ENCODE measurements at places on chromosomes 2 and 18.

GRCh38 chr18:28161608-28162599 lies 15.0 kb downstream of the CDH2 start:
- H3K4me3 ChIP-seq, result no peak overlapping the region
- H3K27ac ChIP-seq, result no peak overlapping the region
- H3K36me3 ChIP-seq, result no peaks in the 10 kb centered on the region
- H3K4me1 ChIP-seq, result peaks cover 24% of the 10 kb centered on the region
- no peaks in the 10 kb centered on the region for H3K27me3 ChIP-seq

DNA sequence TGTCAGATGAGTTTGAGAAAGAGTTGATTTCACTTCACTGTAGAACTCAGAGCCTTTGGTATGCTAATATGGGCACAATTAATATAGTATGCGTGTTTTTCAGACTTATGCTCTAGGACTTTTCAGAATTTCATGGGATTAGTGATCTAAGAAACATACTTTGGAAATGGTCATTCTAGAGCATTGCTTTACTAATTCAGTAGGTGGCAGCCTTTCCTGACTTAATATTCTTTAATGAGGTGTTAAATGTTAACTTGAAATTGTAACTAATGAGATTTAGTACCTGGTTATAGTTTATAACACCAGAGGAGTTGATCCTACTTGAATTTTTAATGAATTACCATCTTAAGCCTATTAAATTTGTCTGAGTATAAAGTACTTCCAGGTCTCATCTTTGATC lies 28.4 kb downstream of the ACTR2 start:
- H3K27ac ChIP-seq, result no peak overlapping the region
- no peaks in the 10 kb centered on the region for H3K27me3 ChIP-seq
- DNase-seq, result no peak
- H3K4me3 ChIP-seq, result no peak overlapping the region

- H3K27ac ChIP-seq, result no peak overlapping the region
- H3K4me1 ChIP-seq, result no peaks in the 10 kb centered on the region
- no peaks in the 10 kb centered on the region for H3K27me3 ChIP-seq
- no peak for DNase-seq
Observed at GRCh38 chr2:86500325-86501083, 59.3 kb downstream of the KDM3A start.

- no peak for DNase-seq
- no peaks in the 10 kb centered on the region for H3K36me3 ChIP-seq
- no peak overlapping the region for H3K4me3 ChIP-seq
- no peak overlapping the region for H3K27ac ChIP-seq
Observed at GRCh38 chr2:130998561-130998960, 94.7 kb downstream of the FAM168B start.

DNA sequence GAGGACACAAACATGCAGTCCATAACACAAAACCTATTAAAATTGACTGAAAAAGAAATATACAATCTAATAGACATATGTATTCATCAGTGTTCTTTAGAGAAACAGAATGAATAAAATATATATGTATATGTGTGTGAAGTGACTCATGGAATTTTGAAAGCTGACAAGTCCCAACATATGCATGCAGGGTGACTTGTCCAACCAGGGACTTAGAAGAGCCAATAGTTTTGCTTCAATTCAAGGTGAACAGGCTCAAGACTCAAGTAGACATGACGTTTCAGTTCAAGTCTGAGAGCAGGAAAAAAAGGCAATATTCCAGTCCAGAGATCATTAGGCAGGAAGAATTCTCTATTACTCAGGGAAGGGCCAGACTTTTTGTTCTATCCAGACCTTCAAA lies 271.2 kb upstream of the SETBP1 start:
- no peaks in the 10 kb centered on the region for H3K36me3 ChIP-seq
- H3K4me1 ChIP-seq, result no peaks in the 10 kb centered on the region
- DNase-seq, result no peak
- no peak overlapping the region for H3K4me3 ChIP-seq
- H3K27me3 ChIP-seq, result no peaks in the 10 kb centered on the region

- DNase-seq, result peak; percentile 64
- H3K4me1 ChIP-seq, result peaks cover 47% of the 10 kb centered on the region
- H3K4me3 ChIP-seq, result peak overlapping the region; percentile 64
- H3K27ac ChIP-seq, result peak overlapping the region; percentile 83
Observed at GRCh38 chr2:64988420-64989125, 626 bp upstream of the SLC1A4 start.

GRCh38 chr2:120571015-120571728 lies 164.5 kb upstream of the GLI2 start:
- DNase-seq, result no peak
- no peak overlapping the region for H3K4me3 ChIP-seq
- H3K4me1 ChIP-seq, result peaks cover 8% of the 10 kb centered on the region
- H3K36me3 ChIP-seq, result no peaks in the 10 kb centered on the region
- no peaks in the 10 kb centered on the region for H3K27me3 ChIP-seq
- no peak overlapping the region for H3K27ac ChIP-seq

DNA sequence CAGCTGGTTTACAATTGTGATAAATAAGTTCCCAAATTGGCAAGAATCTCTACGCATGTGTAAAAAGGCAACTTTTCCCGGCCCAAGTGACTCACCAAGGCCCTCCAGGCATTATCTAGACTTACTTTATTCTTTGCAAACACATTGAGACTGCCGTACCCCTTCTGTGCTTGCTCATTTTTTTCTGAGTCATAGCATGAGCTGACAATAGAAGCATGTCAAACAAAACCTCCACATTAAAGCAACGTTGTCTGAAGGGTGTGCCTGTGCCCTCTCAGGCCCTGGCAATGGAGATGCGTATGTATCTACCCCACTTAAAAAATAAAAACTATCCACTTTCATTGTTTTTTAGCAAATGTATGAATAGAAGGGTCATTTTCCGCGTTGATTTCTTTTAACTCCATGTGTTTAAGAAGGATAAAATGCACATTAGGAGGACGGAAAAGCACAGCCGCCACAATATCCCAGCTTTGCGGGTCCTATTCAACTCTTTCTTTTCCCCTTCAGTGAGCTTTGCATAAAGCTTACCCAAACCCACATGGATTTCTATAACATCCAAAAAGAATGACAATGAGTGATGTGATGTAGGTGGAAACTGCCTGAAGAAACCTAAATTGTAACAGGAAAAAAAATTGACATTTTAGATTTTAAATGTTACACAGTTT lies 298.2 kb downstream of the CDCA7 start:
- no peak overlapping the region for H3K27ac ChIP-seq
- no peak overlapping the region for H3K4me3 ChIP-seq
- DNase-seq, result no peak
- H3K36me3 ChIP-seq, result no peaks in the 10 kb centered on the region
- no peaks in the 10 kb centered on the region for H3K27me3 ChIP-seq
- H3K4me1 ChIP-seq, result no peaks in the 10 kb centered on the region

DNA sequence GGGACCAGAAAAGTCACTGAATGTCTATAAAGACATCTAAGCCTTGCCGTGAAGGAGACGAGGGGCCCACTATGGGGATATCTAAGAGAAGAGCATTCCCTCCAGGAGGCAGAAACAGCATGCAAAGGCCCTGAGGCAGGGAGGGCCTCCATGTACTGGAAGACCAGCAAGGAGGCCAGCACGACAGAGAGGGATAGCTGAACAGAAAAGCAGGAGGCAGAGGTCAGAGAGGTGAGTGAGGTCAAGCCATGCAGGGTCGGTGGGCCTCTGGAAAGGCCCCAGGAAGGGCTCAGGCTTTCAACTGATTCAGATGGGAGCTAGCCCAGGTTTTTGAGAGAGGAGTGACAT lies 5.7 kb downstream of the TRABD2A start:
- no peak overlapping the region for H3K27ac ChIP-seq
- H3K4me3 ChIP-seq, result no peak overlapping the region
- DNase-seq, result no peak
- H3K27me3 ChIP-seq, result no peaks in the 10 kb centered on the region
- no peaks in the 10 kb centered on the region for H3K36me3 ChIP-seq

- no peak for DNase-seq
- no peaks in the 10 kb centered on the region for H3K4me1 ChIP-seq
- H3K27me3 ChIP-seq, result no peaks in the 10 kb centered on the region
- H3K36me3 ChIP-seq, result no peaks in the 10 kb centered on the region
- H3K27ac ChIP-seq, result no peak overlapping the region
Observed at GRCh38 chr2:132477962-132478361, 61.4 kb downstream of the GPR39 start.

DNA sequence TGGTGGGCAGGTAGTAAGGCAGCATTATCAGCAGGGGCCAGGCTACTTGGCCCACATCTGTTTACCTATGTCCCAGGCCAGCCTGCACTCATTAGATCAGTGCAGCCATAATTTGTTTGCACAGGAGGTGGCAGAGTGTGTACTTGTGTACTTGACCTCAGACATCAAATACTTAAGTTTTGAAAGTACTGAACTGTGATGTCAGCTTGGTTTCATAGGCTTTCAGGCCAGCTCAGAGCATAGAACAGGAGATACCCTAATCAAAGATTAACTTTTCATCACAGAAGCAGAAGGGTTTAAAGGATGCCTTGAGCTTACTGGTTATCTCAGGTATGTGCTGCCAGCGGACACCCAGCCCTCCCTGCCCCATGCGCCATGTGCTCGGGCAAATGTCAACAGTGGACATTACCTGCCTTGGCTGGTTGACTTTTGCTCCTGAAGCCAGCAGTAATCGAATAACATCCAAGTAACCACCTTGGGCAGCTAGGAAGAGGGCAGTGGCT lies 33.2 kb downstream of the ANKRD29 start:
- peaks cover 3% of the 10 kb centered on the region for H3K4me1 ChIP-seq
- no peak overlapping the region for H3K27ac ChIP-seq
- H3K4me3 ChIP-seq, result no peak overlapping the region
- DNase-seq, result no peak
- H3K27me3 ChIP-seq, result no peaks in the 10 kb centered on the region
- no peaks in the 10 kb centered on the region for H3K36me3 ChIP-seq

DNA sequence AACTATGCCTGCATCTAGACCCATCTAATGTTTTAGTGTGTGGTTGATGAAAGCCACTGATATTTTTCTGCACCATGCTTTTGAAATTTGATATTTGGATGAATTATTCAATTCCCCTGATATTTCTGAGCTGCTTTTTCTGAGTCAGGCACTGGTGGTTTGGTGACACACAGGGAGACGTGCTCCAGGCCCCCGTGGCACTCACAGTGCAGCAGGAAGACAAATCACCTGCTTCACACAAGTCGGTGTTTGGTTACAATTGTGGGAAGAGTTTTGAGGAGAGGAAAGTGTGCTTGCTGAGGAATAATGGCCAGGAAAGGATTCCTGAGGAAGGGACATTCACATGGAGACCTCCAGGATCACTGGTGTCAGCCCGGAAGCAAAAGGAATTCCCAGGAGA lies 179.7 kb downstream of the ACKR3 start:
- no peak for DNase-seq
- H3K27ac ChIP-seq, result no peak overlapping the region
- peaks cover 19% of the 10 kb centered on the region for H3K4me1 ChIP-seq
- no peaks in the 10 kb centered on the region for H3K36me3 ChIP-seq
- no peak overlapping the region for H3K4me3 ChIP-seq
- H3K27me3 ChIP-seq, result no peaks in the 10 kb centered on the region

- no peak overlapping the region for H3K27ac ChIP-seq
- H3K4me1 ChIP-seq, result peaks cover 3% of the 10 kb centered on the region
- no peak for DNase-seq
- H3K36me3 ChIP-seq, result no peaks in the 10 kb centered on the region
- H3K4me3 ChIP-seq, result no peak overlapping the region
Observed at GRCh38 chr2:45843136-45843535, 191.7 kb downstream of the PRKCE start.

DNA sequence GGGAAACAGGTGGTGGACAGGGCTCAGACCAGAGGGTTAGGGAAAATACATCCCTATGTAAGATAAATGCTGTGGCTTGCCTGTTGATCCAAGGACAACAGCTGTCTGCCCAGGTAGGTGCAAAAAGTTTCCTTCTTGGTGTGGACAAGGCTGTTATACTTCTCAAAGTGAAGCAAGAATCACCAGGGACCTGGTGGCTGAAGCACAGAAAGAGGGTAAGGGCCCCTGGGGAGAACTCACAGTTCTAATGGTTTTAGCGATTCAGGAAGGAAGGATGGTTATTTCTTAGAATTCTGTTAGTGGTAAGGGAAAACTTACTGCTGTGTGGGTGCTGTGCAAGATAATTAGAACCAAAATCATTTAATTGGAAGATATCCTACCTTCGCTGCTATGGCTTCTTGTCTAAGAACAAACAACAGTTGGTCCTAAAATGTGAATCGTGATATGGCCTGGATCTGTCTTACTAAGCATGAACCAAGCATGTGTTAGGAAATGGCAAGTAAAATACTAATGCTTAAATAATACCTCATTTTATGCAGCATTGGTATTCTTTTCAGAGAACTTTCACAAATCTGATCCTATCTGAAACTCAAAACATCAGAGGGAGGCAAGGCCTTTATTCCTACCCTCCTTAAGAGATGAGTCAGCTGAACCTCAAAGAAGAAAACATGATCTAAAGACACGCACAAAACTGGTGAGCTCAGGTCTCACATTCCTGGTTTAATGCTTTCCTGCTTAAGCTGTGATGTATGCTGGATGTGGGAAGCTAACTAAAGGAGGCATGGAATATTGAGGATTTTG lies 159.2 kb upstream of the THUMPD2 start:
- H3K27ac ChIP-seq, result no peak overlapping the region
- no peaks in the 10 kb centered on the region for H3K36me3 ChIP-seq
- no peak for DNase-seq
- no peaks in the 10 kb centered on the region for H3K27me3 ChIP-seq

GRCh38 chr18:6434987-6435709 lies 20.4 kb upstream of the L3MBTL4 start:
- peaks cover 18% of the 10 kb centered on the region for H3K4me1 ChIP-seq
- H3K27me3 ChIP-seq, result no peaks in the 10 kb centered on the region
- H3K36me3 ChIP-seq, result no peaks in the 10 kb centered on the region
- H3K27ac ChIP-seq, result no peak overlapping the region
- no peak overlapping the region for H3K4me3 ChIP-seq

DNA sequence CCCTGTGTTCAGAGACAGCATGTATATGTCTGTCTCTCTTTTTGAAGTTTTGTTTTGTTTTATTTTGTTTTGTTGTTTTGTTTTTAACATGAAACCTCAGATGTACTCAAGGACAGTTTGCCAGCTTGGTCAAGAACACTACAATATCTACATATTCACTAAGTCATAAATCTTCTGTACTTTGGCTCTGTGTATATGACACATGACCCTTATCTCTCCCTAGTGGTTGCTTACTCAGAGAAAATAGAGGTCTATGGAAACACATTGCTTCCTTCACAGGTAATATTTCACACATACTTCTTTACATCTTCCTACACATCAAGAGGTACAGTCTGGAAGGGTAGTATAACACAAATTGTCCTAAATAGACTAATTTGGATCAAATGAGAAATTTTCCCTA lies 312.6 kb upstream of the VRK2 start:
- H3K27ac ChIP-seq, result no peak overlapping the region
- H3K36me3 ChIP-seq, result no peaks in the 10 kb centered on the region
- no peaks in the 10 kb centered on the region for H3K4me1 ChIP-seq
- no peak for DNase-seq

GRCh38 chr2:174807931-174808330 lies 43.7 kb upstream of the CHRNA1 start:
- H3K27me3 ChIP-seq, result no peaks in the 10 kb centered on the region
- H3K4me1 ChIP-seq, result no peaks in the 10 kb centered on the region
- no peaks in the 10 kb centered on the region for H3K36me3 ChIP-seq
- DNase-seq, result no peak

- H3K4me1 ChIP-seq, result no peaks in the 10 kb centered on the region
- DNase-seq, result no peak
- H3K27ac ChIP-seq, result no peak overlapping the region
Observed at GRCh38 chr2:147051814-147052213, 793.0 kb upstream of the ACVR2A start.

GRCh38 chr2:48120112-48120511 lies 213.8 kb upstream of the FBXO11 start:
- H3K36me3 ChIP-seq, result no peaks in the 10 kb centered on the region

All from liver (tissue), 10 donors.